MG63 (cell line): ENCODE measurements at places on chromosomes 7 and 10. TPM values are rescaled to one million over a fixed set of nuclear protein-coding genes. Genes with fewer than 3 reads are reported as not detected.
A peak's percentile ranks its signal among the peaks of the same experiment; 100 is the strongest.

The COL13A1 gene
- 8.6 and 9.1 TPM in 2 replicates for total RNA-seq

The SAMD9L gene
- total RNA-seq: 3.8 and 28.8 TPM in 2 replicates

DNA sequence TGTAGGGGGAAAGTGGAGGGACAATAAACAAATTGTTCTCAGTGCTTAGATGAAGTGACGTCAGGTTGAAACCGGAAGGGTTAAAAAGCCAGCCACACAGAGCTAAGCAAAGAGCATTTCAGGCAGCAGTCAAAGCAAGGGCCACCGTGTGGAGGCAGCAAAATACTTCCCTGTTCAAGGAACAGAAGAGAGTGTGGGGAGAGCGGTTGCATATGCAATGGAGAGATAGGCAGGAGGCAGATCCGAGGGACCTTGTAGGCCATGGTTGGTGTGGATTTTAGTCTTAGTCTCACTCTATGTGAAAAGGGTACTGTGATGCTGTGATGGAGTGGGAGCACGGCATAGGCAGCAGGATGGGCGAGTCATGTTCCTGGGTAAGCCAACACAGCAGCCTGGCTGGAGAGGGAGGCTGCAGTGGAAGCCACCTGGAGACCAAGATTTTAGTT is 3.8 kb upstream of the STN1 start:
- no peak for DNase-seq

The CYTH3 gene
- total RNA-seq: 35.3 and 40.5 TPM in 2 replicates

DNA sequence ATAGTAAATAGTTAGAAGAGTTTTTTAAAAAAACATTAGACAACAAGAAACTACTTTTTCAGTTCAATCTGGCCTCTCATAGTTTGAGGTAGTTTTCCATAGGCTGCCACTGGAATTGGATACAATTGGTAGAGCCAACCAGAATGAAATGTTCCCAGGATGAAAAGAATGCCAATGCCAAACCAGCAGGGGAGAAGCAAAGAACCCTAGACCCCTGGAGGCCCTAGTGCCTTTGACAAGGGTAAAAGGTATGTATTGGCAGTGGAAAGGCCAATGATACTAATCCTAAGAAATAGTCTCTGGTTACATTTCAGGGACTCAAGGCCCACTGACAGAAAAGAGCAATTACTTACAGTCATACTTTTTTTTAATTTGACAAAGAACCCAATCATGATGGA is 77.4 kb upstream of the SEM1 start:
- no peak for DNase-seq

The LDB3 gene
- not detected in 2 replicates for total RNA-seq

The OR2A5 gene
- total RNA-seq: not detected in 2 replicates

- no peak for DNase-seq
Measured at GRCh38 chr7:1117321-1117928, 29.5 kb downstream of the GPER1 start.

DNA sequence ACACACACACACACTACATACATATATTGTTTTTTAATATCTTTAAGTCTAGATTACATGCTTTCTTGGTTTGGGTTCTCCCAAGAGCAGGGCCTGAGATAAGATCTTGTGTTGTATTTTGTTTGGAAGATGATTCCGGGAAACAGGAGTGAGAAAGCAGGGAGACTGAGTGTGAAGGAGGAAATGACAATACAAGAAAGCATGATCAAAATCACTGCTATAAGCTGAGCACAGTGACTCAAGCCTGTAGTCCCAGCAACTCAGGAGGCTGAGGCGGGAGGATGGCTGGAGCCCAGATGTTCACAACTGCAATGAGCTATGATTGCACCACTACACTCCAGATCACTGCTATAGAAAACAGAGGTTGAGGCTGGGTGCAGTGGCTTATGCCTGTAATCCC is 267.6 kb downstream of the SKIDA1 start:
- peak; percentile 64 for DNase-seq

DNA sequence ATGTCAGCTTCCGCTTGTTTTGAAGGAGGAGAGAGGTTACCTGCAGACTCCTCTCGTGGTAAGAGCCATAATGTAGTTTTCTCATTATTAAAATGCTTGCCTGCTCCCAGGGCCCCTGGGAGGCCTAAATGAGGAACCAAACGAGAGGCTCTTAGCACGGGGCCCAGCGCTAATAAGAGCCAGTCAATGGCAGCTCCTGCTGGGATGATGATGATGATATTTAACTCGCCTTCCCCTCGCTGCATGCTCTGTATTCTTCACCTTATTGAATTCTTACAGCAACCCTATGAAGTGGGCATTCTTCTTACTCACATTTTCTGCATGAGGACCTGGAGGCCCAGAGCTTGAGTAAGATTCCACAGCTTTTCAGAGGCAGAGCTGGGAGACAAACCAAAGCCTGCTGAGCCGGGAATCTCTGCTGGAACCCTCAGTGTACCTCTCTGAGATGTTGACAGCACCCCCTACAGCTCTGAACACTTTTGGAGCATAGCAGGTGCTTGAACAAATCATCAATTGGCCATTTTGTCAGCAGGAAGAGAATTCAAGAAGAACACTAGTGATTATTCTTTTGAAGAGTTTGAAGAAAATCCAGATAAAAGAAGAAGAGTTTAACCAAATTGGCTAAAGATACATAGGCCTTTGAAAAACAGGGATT is 93.1 kb upstream of the HABP2 start:
- no peak for DNase-seq

GRCh38 chr10:66292456-66292855 is 633.4 kb upstream of the LRRTM3 start:
- DNase-seq: no peak

The MSS51 gene
- 0.10 and 2.4 TPM in 2 replicates for total RNA-seq

GRCh38 chr7:29622335-29623265 is 59.0 kb downstream of the PRR15 start:
- DNase-seq: peak; percentile 87
